ENCODE measurements at places on chromosomes 4 and X. TPM values are rescaled to one million over a fixed set of nuclear protein-coding genes. Genes with fewer than 3 reads are reported as not detected.

GRCh38 chr4:88659055-88659889 lies 38.4 kb downstream of the NAP1L5 start:
- H3K27me3 ChIP-seq: no peaks in the 10 kb centered on the region
- H3K4me3 ChIP-seq: no peak overlapping the region
- peaks cover 17% of the 10 kb centered on the region for H3K4me1 ChIP-seq
- no peak for DNase-seq
- peaks cover 72% of the 10 kb centered on the region for H3K36me3 ChIP-seq
- peak overlapping the region; percentile 44 for H3K27ac ChIP-seq

- DNase-seq: no peak
- peak overlapping the region; percentile 79 for H3K27ac ChIP-seq
- H3K36me3 ChIP-seq: peaks cover 11% of the 10 kb centered on the region
- no peaks in the 10 kb centered on the region for H3K27me3 ChIP-seq
- H3K4me1 ChIP-seq: peaks cover 13% of the 10 kb centered on the region
- peak overlapping the region; percentile 75 for H3K4me3 ChIP-seq
These were observed 466 bp upstream of the CCNA2 start for GRCh38 chr4:121824171-121824527.

DNA sequence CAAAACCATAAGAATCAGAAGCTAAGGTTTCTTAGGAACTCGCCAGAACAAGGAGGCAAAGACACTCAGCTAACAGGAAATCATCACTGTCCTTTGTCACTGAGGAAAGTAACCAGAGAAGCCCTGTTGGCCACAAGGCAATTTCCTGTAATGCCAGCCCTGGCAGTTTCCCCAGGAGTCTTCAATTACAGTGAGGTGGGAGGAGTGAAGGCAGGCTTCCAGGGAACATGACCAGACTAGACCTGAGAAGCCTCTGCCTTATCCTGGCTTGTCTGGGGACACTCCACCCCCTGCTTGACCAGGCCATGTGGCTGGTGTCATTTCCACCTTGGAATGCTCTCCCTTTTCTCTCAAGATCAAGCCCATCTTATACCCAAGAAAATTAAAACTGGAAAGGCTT lies 125.3 kb downstream of the COL4A6 start:
- DNase-seq: peak; percentile 28
- no peak overlapping the region for H3K27ac ChIP-seq
- no peak overlapping the region for H3K4me3 ChIP-seq
- no peaks in the 10 kb centered on the region for H3K4me1 ChIP-seq
- no peaks in the 10 kb centered on the region for H3K36me3 ChIP-seq

GRCh38 chr4:39043861-39044363 lies 11.7 kb upstream of the TMEM156 start:
- peak overlapping the region; percentile 88 for H3K4me3 ChIP-seq
- DNase-seq: no peak
- H3K36me3 ChIP-seq: no peaks in the 10 kb centered on the region
- peaks cover 58% of the 10 kb centered on the region for H3K4me1 ChIP-seq
- peak overlapping the region; percentile 95 for H3K27ac ChIP-seq
- no peaks in the 10 kb centered on the region for H3K27me3 ChIP-seq

GRCh38 chr4:113008716-113009115 lies 40.7 kb upstream of the ANK2 start:
- DNase-seq: no peak
- H3K4me3 ChIP-seq: no peak overlapping the region
- H3K27me3 ChIP-seq: no peaks in the 10 kb centered on the region
- H3K4me1 ChIP-seq: peaks cover 16% of the 10 kb centered on the region
- no peaks in the 10 kb centered on the region for H3K36me3 ChIP-seq
- H3K27ac ChIP-seq: no peak overlapping the region

DNA sequence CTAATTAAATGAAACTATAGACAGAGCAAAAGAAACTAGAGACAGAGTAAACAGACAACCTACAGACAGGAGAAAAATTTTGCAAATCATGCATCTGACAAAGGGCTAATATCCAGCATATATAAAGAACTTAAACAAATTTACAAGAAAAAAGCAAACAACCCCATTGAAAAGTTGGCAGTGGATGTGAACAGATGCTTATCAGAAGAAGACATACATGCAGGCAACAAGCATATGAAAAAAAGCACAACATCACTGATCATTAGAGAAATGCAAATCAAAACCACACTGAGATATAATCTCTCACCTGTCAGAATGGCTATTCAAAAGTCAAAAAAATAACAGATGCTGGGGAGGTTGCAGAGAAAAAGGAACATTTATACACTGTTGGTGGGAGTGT lies 14.8 kb downstream of the ZNF280C start:
- no peaks in the 10 kb centered on the region for H3K36me3 ChIP-seq
- no peak overlapping the region for H3K4me3 ChIP-seq

- no peak overlapping the region for H3K27ac ChIP-seq
- no peaks in the 10 kb centered on the region for H3K4me1 ChIP-seq
- no peak overlapping the region for H3K4me3 ChIP-seq
- H3K36me3 ChIP-seq: no peaks in the 10 kb centered on the region
These were observed 514.8 kb downstream of the CCSER1 start for GRCh38 chr4:90641861-90642599.

QRFPR gene
- 0.25 TPM for total RNA-seq

- H3K27ac ChIP-seq: no peak overlapping the region
- H3K36me3 ChIP-seq: no peaks in the 10 kb centered on the region
- H3K4me3 ChIP-seq: no peak overlapping the region
- no peak for DNase-seq
- no peaks in the 10 kb centered on the region for H3K27me3 ChIP-seq
These were observed 153.7 kb upstream of the FGF16 start for GRCh38 chrX:77293331-77293995.

- H3K4me1 ChIP-seq: peaks cover 10% of the 10 kb centered on the region
- H3K27me3 ChIP-seq: peaks cover 37% of the 10 kb centered on the region
- peak overlapping the region; percentile 69 for H3K4me3 ChIP-seq
- H3K36me3 ChIP-seq: no peaks in the 10 kb centered on the region
- no peak for DNase-seq
These were observed 564 bp downstream of the FAM149A start for GRCh38 chr4:186104890-186105646.

- H3K27me3 ChIP-seq: no peaks in the 10 kb centered on the region
- H3K36me3 ChIP-seq: no peaks in the 10 kb centered on the region
- H3K4me3 ChIP-seq: no peak overlapping the region
- H3K27ac ChIP-seq: no peak overlapping the region
- DNase-seq: no peak
- H3K4me1 ChIP-seq: peaks cover 7% of the 10 kb centered on the region
These were observed 53.8 kb upstream of the TXK start for GRCh38 chr4:48187813-48188212.

GAGE1 gene
- total RNA-seq: not detected
